ENCODE measurements at places on chromosomes 6 and 20. TPM values are rescaled to one million over a fixed set of nuclear protein-coding genes. Genes with fewer than 3 reads are reported as not detected.
A peak's percentile ranks its signal among the peaks of the same experiment; 100 is the strongest.

DNA sequence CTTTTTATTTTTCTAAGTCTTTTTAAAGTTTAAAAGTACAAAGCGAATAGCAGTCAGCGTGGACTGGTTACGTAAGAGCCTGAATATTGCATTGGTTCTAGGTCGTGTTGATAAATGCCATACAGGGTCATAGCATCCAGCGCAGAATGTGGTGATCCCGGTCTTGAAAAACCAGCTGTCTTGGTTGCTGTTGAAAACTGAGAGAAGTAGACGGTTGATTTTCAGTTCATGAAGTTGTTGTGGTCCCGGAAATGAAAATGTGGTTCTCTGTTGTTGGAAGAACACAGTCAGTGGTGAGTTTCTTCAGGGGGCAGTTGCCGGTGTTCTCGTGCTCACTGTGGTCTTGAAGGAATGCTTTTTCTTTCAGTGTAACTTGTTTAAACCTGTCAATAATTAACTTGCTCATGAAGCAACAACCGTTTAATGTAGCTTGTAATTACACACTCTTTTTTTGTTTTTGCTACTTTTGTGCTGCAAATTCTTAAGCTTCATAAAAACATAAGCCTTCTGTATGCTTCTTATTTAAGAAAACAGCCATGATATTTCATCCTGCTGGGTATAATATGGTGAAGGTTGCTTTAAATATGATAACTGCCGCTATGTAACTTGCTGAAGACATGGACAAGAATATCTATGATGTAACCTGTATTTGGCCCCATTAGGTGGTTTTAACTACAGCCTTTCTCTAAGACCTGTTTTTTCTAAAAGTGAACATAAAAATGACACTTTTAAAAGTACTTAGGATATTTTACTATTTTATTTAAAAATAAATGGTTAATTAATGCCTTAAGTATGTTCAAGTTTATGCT, 64.8 kb upstream of the KIF25 start:
- DNase-seq = no peak

The CGA gene
- 1.4 TPM for total RNA-seq

The MAN1A1 gene
- total RNA-seq = 39.9 TPM

GRCh38 chr6:163823577-163823976, 409.1 kb downstream of the QKI start:
- no peak for DNase-seq

DNA sequence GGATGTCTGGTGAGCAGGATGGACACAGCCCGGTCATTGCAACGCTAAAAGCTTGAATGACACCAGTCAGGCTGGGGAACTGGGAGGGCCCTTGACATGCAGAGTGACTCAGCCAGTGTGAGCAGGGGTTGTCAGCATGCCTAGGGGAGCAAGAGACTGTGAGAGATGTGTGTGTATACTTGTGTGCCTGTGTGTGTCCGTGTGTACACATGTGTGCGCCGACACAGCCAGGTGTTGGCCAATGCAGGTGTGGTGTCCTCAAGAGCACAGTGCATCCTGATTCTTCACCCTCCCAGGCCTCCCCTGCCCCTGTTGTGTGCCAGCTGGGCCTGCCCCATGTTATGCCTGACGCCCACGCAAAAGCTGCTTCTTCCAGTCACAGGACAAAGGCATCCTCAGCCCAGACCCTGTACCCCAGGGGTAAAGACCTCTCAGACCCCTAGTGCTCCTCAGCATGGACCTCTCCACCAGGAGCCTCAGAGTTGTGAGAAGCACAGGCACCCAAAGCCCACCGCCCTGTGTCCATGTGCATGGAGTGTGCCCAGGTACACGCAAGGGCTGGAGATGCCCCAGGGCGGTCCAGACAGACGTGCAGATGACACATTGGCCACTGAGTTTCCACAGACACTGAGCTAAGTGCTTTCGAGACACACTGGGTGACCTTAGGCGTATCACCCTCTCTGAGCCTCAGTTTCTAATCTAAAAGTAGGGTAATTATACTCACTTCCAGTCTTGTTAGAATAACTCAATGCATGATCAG, 16.6 kb downstream of the NRSN2 start:
- no peak for DNase-seq

GRCh38 chr6:90005048-90005827, 111.0 kb downstream of the GJA10 start:
- no peak for DNase-seq

The GGT7 gene
- 9.0 TPM for total RNA-seq

DNA sequence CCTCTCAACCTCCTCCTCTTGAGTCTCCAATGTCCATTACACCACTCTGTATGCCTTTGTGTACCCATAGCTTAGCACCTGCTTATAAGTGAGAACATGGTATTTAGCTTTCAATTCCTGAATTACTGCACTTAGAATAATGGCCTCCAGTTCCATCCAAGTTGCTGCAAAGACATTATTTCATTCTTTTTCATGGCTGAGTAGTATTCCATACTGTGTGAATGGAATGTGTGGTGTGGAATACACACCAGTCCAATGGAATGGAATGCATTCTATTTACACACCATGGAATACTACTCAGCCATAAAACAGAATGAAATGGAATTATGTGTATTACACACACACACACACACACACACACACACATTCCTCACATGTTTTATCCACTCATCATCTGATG, 116.1 kb downstream of the BACH2 start:
- no peak for DNase-seq

The KIF3B gene
- total RNA-seq = 12.4 TPM

DNA sequence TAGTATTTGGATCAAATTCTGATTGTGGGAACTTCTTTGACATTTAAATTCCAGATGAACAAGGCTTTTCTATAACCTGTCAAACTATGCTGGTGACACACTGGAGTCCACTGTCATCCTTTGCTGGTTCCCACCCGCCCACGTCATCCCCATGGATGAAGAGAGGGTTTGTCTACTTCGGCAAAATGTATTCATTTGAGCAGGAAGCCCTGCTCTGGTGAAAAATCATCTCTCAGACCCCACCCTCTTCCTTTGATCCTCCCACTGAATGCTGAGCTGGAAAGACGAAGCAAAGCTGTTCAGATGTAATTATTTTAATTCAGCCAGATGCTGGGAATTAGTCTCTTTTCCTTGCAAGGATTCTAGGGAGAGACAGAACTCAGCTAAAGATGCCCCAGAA, 50.5 kb downstream of the CPNE5 start:
- DNase-seq = no peak

The ZNF335 gene
- 21.6 TPM for total RNA-seq

The MEI4 gene
- total RNA-seq = not detected

- DNase-seq = peak; percentile 77
Measured at GRCh38 chr20:38112261-38112929, 52.7 kb downstream of the TGM2 start.

The NKX2-4 gene
- not detected for total RNA-seq
